ENCODE measurements at places on chromosomes 6 and 20. TPM values are rescaled to one million over a fixed set of nuclear protein-coding genes. Genes with fewer than 3 reads are reported as not detected.

GRCh38 chr6:41655176-41655575, 16.9 kb downstream of the MDFI start:
- DNase-seq = no peak

DNA sequence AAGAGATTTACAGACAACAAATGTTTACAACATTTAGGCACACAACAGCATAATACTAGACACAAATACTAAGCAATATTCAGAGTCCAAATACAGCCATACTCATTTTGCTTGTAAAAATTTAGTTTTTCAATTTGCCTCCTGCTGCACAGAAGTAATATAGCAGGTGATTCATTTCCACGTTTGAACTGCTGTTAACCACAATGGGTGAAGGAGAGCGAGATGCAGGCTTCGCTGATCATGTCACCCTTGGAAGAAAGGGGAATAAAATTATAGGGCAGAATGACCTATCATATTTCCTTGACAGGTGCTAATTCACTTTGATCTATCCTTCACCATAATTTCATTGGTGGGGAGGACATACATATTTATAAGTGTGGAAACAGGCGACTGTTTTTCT, 643.8 kb upstream of the AGPAT4 start:
- DNase-seq = peak; percentile 21

DNA sequence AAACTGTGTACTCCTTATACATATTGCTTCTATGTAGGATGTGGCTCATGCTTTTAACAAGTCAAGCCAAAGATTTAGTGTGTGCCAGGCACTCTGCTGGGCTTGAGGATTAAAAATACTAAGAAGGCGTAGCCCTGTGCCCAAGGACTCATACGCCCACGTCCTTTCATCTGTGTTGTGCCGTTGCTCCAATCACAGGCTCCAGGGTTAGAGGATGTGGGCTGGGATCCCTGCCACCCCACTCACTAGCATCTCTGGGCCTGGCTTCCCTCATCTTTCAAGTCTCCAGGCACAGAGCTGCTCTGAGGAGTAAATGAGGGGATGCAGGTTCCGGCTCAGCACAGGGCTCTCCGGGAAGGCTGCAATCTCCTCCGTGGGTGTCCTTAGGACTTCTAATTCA, 214.2 kb downstream of the SYNDIG1 start:
- DNase-seq = no peak

GRCh38 chr6:129120856-129121638, 238.1 kb downstream of the LAMA2 start:
- no peak for DNase-seq

DNA sequence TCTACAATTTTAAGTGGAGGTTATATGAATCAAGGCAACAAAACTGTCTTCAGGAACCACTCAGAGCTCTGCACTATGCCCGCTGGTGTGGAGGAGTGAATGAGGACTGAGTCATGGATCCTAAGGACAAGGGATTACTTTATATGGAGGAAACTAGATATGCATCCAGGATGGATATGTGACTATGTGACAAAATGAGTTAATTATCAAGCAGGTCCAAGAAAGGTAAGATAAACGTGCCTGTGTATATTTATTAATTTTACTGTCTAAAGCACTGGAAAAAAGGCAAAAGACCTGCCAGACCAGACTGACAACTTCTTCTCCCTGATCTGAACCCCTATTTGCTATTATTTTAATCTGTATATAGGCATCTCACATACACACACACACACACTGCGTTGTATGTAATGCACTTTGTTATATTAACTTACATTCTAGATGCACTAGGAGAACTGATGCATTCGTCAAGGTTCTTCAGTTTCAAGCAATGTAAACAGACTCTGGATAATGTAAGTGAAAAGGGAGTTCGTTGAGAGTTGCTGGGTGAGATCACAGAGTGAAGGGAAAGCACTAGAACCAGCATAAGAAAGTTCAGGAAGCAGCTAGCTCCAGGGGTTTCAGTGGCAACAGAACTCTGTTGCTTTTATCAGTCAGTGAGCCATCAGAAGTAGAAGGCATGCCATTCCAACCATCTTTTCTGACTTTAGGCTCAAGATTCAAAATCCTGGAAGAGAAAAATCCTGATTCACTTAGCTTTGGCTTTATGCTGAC, 26.4 kb upstream of the ADGRG6 start:
- no peak for DNase-seq

- DNase-seq = no peak
Observed at GRCh38 chr6:116205281-116205680, 48.6 kb downstream of the TSPYL4 start.

DNA sequence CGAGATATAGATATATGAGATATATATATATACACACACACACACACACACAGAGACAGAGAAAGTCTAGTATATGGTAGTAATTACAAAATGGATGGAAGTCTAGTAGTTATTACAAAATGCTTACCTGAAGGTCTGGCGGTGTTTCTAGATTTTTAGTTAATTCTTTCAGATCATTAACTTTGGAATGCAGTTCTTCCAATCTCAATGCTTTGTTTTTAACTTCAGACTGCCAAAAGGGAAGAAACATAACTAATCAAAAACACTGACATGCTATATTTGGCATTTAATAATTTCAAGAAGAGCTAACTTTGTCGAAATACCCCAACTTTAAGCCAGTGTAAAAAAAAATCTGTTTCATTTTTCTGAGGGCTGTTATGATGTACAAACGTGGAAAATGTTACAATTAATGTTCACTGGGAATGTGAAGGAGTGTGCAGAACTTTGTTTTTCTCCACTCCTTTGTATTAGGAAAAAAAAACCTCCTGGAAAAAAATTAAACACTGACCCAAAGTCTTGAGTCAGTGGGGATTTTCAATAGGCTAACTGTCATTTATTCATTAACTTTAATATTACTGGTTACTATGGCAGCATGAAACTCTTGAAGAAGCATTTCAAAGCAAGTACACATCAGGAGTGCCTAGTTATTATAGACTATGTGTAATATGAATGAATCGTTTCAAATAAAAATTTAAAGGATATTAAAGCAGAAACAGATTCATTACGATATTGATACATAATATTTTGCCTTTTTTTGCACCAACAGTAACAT, 232.9 kb downstream of the SYNE1 start:
- DNase-seq = no peak

- DNase-seq = no peak
Observed at GRCh38 chr6:116239256-116239655, 14.6 kb downstream of the TSPYL4 start.

DNA sequence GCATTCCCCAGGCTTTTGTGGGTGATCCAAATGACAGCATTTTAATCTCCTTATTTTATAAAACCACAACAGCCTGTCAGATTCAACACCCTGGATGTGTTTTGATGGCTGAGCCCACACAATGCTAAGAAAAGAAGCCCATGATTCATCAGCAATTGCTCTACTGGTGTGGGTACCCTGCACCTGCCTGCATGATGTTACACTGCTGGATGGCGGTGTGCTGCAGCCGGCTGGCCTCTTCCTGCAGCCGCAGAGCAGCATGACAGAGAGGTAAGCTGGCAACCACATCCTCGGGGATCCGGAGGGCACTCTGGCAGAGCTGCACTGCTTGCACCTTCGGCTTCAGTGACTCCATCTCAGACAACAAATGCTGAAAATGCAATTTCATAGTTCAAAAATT, 327.5 kb downstream of the SYNE1 start:
- DNase-seq = no peak

DNA sequence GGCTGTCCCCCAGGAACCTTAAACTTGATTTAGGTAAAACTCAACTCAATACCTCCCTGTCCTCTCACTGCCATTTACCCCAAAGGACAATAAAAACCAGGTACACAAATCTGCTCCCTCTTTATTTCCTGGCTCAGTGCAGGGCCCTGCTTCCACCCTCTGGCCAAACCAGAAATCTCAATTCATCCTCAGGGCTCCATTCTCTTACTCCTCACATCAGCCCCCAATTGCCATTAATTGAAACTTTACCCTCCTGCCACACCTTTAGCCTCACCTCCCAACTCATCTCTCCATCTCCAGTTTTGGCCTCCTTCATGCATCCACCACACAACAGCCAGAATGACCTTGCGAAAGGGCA, 10.5 kb downstream of the ZBTB2 start:
- DNase-seq = no peak

DNA sequence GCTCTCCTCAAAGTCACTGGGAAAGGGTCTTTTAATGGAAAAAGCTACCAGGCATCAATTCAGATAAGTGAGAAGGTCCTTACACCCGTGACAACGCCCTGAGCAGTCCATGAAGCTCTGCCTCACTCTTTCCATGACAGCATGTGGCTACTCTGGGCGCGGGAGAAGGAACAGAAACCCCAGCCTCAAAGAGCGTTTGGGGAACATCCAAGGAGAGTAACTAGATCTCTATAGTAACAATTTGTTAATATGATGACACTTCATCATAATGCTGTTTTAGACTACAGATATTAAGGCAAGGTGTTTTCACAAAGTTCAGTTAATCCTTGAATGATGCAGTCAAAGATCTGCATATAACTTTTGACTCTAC, 55.2 kb downstream of the KIF6 start:
- no peak for DNase-seq

GRCh38 chr6:121857551-121857950, 422.1 kb downstream of the GJA1 start:
- DNase-seq = no peak

DNA sequence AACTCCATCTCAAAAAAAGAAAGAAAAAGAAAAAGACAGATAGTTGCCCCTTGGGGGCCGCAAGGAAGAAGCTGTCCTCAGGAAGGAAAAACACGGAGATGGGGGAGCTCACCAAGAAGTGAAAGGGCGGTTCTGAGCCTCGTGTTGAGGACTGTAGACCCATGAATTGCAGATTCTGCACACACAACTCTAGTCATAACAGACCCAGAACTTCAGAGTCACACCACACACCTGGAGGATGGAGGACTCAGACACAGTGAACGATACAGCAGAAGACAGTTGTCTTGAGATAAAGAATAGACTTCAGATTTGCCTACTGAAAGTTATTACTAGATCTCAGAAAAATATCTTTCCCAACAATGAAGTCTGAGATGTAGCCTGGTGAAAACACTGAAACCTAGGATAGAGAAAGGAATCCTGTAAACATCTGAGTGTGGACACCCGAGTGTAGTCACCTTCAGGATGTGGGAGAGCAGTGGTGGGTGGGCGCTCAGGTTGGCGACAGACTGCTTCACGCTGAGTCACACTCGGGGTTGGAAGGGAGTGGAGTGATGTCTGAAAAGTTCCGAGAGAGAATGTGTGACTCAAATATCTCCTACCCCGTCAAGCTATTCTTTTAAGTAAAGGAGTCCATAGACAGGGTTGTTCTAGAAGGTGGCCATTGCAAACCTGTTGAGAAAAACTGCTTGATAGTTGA, 88.1 kb downstream of the MAP3K4 start:
- DNase-seq = no peak

DNA sequence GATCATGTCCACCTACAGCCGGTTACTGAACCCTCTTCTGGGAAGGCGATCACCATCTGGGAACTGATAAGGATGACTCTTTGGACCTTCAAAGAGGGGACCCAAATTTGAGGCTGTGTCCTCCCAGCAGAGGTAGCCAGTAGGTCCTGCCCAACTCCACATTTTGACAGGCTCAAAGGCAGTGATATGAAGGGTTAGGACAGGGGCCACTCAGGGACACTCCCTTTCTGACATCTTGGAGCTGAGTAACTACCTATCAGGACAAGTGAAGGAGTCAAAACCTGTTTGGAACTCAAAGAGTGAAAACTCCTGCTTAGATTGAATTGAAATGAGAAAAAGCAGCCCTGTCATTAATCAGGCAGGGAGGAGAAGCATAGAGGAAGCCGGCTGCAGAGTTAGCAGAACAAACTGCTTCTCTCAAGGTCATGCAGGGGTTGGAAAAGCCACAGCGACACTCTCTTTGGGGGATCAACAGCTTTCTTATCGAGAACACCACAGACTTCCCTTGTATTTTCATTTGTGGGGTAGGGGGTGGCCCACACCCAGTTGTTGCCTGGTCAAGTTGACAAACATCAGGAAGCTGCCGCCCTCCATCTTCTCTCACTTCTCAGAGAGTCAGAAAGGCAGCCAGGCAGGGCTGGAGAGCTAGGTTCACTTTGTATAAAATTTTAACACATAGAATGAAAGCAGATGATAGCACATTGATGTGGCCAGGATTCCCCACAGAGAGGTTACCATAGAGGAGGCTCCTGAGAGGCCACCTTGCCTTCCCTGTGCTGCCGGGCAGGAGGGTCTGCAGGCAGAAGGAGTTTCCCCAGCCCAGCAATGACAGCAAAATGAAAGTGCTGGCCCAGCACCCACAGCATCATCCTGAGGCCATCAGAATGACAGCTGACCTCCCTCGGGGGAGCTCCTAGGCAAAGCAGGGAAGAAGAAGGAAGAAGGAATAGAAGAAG, 47.6 kb downstream of the AGPAT4 start:
- no peak for DNase-seq

DNA sequence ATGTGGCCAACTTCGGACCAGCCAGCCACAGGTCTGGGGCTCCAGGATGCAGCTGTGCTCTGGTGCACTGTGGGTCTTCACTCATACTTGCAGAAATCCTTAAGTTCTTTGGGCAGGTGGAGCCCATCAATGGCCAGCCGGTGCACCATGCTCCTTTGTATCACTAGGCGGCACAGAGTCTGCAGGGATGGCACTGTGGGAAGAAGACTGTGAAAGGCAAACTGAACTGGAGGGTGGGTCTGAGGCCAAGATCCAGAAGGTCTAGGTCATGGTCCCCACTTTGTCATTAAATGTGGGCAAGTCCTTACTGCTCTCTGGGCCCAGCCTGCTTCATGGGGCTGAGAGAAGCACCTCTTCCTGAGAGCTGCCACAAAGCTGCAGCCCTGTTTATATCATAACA, 1.3 kb upstream of the SPATA25 start:
- no peak for DNase-seq

DNA sequence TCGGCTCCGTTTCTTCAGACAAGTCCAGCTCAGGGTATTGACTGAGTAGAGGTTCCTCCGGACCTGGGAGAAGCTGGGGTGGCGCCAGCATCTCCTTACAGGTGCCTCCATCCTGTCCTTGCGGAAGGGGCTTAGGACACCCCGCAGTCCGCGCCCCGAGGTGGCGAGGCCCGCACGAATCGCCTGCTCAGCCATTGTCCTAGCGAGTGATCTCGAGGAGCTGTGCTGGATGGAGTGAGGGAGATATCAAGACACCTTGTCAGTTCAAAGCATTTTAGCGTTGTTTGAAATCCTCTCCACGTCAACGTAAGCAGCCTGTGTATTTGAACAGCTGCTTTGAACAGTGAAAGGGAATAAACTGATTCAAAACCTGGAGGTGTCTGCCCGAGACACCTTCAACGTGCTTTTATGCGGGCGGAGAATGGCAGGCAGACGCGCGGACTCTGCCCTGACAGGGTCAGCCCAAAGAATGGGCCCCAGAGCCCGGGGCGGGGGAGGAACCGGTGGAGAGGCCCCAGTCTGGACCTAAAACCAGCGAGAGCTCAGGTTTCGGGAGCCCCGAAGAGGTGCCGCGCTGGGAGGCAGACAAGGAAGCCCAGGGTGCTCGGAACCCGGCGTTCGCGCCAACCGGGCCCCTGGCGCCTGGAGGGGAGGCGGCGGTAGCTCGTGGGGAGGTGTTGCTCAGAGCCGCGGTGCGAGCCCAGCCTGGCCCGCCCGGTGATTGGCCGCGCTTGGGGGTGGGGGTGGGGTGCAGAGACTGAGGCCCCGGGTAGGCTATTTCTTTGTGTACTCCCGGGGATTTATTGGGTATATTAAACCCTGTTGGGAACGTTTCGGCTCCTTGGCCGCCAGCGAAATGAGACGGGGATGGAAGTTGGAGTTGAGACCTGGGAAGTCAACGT, 3.1 kb upstream of the POU3F2 start:
- DNase-seq = no peak

Gene CABLES2
- 0.44 TPM for total RNA-seq

Gene LHFPL5
- total RNA-seq = not detected

Gene SLC35A1
- total RNA-seq = 24.0 TPM

Gene TMEM244
- total RNA-seq = not detected

Gene ARFGEF3
- 1.8 TPM for total RNA-seq

Gene MRPS26
- 32.1 TPM for total RNA-seq
